Activated naive CD4-positive, alpha-beta T cell treated with anti-CD3 and anti-CD28 coated beads for 36 hours (primary cell): ENCODE measurements at places on chromosomes 3 and 15. TPM values are rescaled to one million over a fixed set of nuclear protein-coding genes. Genes with fewer than 3 reads are reported as not detected.

Gene GOLGA6C
- not detected for total RNA-seq

Gene APEH
- total RNA-seq, result 122 TPM

Gene UROC1
- not detected for total RNA-seq

Gene ADGRG7
- total RNA-seq, result not detected

Gene SLC15A2
- 1.5 TPM for total RNA-seq

Gene NLGN1
- not detected for total RNA-seq

Gene ACAD11
- 11.2 TPM for total RNA-seq

Gene CACNA2D2
- total RNA-seq, result 0.95 TPM

Gene RAB6B
- total RNA-seq, result not detected

Gene SLC6A6
- 36.9 TPM for total RNA-seq

Gene KCNMB3
- total RNA-seq, result 0.20 TPM

Gene C3orf85
- not detected for total RNA-seq

Gene CHCHD6
- total RNA-seq, result 17.7 TPM
